ENCODE measurements at places on chromosomes 6 and 20. TPM values are rescaled to one million over a fixed set of nuclear protein-coding genes. Genes with fewer than 3 reads are reported as not detected.

DNA sequence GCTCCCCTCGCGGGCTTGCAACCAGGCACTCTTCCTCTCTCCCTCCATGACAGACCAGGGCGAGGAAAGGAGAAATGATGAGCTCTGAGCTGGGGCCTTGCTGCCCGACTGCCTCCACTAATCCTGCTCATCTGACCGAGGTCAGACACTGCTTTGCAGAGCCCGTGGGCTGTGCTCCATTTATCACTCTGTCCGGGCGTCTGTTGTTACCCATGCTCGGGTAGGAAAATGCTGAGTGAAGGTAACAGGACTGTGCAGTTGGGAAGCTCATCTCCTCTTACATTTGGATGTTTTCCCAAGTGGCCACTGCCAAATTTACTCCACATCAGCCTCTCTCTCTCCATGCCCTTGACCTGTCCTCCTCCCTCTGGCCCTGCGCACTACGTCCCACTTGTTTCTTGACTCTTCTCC lies 14.6 kb downstream of the RPS6KA2 start:
- no peak for DNase-seq

- no peak for DNase-seq
Observed at GRCh38 chr6:163186527-163186926, 228.0 kb upstream of the QKI start.

COL9A1 gene
- total RNA-seq = not detected

- no peak for DNase-seq
Observed at GRCh38 chr6:111445861-111446267, 37.2 kb downstream of the REV3L start.

TMEM170B gene
- total RNA-seq = 0.81 TPM

DNA sequence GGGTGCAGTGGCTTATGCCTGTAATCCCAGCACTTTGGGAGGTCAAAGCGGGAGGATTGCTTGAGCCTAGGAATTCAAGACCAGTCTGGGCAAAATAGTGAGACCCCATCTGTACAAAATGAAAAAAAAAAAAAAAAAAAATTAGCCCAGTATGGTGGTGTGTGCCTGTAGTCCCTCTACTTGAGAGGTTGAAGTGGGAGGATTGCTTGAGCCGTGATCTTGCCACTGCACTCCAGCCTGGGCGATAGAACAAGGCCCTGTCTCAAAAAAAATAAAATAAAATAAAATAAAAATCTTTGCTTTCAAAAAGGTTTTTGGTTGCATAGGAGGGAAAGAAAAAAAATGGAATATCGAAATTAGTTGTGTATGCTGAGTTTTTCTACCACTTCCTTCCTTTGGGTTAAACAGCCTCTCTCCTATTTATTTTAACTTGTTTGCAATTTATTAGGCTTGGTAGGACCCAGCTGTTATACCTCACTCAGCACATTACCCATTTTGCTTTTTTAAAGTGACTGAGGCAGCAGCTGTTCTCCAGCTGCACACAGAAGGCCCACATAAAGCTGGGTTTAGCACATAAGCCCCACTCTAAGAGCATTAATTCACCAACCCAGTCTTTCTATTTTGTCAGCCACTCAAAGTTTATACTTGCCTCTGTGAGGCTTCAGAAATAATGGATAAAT lies 152.3 kb downstream of the ZFAND3 start:
- no peak for DNase-seq

GRCh38 chr6:12271997-12272396 lies 18.2 kb upstream of the EDN1 start:
- DNase-seq = no peak

GRCh38 chr20:39822667-39823066 lies 860.5 kb downstream of the DHX35 start:
- no peak for DNase-seq

GRCh38 chr20:24953621-24954133 lies 4.6 kb downstream of the CST7 start:
- peak; percentile 5 for DNase-seq

GRCh38 chr6:54244430-54244829 lies 63.8 kb upstream of the TINAG start:
- no peak for DNase-seq

- no peak for DNase-seq
Observed at GRCh38 chr6:138682704-138683527, 90.7 kb upstream of the CCDC28A start.

PPP2R5D gene
- total RNA-seq = 68.1 TPM

DNA sequence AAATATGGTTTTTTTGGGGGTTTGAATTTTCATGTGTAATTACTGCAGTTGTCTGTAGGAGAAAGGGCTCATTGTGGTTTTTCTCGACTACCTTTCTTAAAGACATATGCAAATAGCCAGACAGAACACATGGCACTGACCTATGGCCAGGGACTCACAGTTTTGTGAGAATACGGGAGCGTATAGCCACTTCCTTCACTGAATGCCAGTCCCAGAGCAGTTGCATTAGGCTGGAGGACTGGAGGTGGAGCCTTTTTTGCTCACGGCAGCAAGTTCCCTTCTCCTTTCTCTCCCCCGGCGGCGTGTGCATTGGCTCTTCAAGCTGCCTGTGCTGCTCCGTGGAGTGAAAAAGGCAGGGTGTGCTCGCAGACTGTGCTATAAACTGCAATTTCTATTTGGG lies 114.9 kb downstream of the AKAP7 start:
- DNase-seq = peak; percentile 6

DNA sequence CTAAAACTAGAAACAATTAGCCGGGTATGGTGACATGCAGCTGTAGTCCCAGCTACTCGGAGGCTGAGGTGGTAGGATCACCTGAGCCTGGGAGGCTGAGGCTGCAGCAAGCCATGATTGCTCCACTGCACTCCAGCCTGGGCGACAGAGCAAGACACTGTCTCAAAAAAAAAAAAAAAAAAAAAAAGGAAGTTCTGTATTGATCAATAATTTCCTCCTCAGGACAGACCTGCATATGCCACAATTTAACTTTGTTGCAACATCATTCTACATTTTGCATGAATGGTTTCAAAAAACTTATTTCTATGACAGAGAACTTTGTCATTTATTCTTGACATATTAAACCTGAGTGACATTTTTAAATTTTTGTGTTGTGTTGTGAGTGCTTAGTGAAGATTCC lies 5.5 kb downstream of the DNAJC5 start:
- no peak for DNase-seq

- no peak for DNase-seq
Observed at GRCh38 chr6:4801491-4802110, 25.4 kb downstream of the CDYL start.

GRM4 gene
- not detected for total RNA-seq

DNA sequence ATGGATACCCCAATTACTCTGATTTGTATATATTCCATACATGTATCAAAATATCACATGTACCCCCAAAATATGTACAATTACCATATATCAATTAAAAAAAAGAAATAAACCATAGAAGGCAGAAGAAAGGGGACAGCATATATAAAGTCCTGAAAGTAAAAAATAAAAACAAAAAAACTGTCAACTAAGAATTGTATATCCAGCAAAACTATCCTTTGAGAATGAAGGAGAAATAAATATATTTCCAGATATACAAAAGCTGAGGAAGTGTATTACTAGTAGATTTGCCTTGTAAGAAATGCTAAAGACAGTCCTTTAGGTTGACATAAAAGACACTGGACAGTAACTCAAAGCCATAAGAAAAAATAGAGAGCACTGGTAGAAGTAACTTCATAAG lies 9.3 kb upstream of the RIPOR2 start:
- DNase-seq = no peak

LHFPL5 gene
- not detected for total RNA-seq

NKX2-2 gene
- total RNA-seq = not detected

AHCY gene
- 59.9 TPM for total RNA-seq

- DNase-seq = no peak
Observed at GRCh38 chr6:68978411-68978810, 343.3 kb downstream of the ADGRB3 start.

DNA sequence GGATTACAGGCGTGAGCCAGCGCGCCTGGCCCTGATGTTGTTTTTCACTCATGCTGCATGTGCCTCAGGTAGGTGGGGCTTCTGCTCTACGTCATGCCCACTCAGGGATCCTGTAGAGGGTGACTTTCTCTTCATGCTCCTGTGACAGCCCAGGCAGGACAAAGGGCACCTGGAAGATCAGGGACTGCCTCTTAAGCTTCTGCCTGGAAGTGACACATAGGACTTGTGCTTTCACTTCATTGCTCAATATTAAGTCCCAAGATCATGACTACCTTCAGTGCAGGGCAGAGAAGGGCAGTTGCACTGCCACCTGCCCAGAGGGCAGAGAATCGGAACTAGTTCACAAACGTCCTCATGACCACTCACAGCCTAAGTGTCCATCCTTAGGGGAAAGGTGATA lies 249.5 kb upstream of the SULF2 start:
- no peak for DNase-seq

- no peak for DNase-seq
Observed at GRCh38 chr6:141977782-141978181, 154.9 kb upstream of the GJE1 start.

MYH7B gene
- total RNA-seq = 0.27 TPM

- DNase-seq = no peak
Observed at GRCh38 chr6:51386347-51386836, 567.7 kb downstream of the TFAP2B start.
